Endothelial cell (in vitro differentiated cells): ENCODE measurements at places on chromosomes 11 and 22. TPM values are rescaled to one million over a fixed set of nuclear protein-coding genes. Genes with fewer than 3 reads are reported as not detected.

The KRTAP5-9 gene
- 0.80 TPM for total RNA-seq

The TXN2 gene
- 67.3 TPM for total RNA-seq

- H3K4me1 ChIP-seq: peaks cover 28% of the 10 kb centered on the region
- H3K27ac ChIP-seq: peak within 1 kb of the TSS; percentile 83
- peaks cover 5% of the 10 kb centered on the region for H3K36me3 ChIP-seq
Observed at GRCh38 chr22:19431649-19432132, at the start of gene HIRA. Gene HIRA (minus strand): TSS chr22:19431733. CDS start chr22:19431476, 257 bp downstream.

DNA sequence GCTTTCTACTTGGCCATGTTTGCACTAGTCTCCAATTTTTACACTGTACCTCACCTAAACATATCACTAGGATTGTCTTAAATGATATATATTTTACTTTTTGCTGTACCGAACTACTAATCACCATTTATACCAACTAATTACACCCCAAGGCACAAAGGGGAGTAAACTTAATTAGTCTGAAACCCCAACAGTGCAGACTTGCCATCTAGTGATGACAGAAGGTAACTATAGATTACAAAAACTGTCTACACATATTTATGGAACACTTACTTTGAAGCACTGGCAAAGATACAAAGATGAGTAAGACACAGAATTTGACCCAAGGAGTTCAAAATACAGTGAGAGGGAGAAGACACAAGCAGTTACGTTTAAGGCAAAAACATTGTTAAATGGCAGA lies 139.7 kb downstream of the CNTN5 start:
- no peak overlapping the region for H3K4me3 ChIP-seq
- no peaks in the 10 kb centered on the region for H3K27me3 ChIP-seq
- DNase-seq: no peak
- no peaks in the 10 kb centered on the region for H3K36me3 ChIP-seq

DNA sequence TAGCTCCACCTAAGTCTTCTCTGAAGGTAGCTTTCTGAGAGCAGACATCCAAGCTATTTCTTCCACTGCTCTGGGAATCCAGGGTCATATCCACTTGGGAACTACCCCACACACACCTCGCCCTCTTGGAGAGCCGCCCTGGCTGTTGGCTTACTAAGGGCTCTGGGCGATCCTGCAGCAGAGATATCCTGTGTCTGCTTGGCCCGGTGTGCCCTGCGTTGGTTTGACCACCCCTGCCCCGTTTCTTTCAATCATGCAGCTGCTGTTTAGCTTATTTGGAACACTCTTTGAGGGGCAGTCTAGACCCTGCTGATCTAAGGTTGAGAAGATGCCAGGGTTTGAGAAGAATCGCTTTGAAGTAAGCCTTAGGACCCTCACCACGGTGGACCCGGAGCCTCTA lies 17.4 kb upstream of the SCUBE1 start:
- no peak for DNase-seq
- H3K4me3 ChIP-seq: no peak overlapping the region

- peaks cover 2% of the 10 kb centered on the region for H3K27me3 ChIP-seq
- H3K4me3 ChIP-seq: no peak overlapping the region
- no peak for DNase-seq
- peaks cover 3% of the 10 kb centered on the region for H3K4me1 ChIP-seq
Observed at GRCh38 chr11:47305734-47306483, 36.0 kb downstream of the MADD start.

DNA sequence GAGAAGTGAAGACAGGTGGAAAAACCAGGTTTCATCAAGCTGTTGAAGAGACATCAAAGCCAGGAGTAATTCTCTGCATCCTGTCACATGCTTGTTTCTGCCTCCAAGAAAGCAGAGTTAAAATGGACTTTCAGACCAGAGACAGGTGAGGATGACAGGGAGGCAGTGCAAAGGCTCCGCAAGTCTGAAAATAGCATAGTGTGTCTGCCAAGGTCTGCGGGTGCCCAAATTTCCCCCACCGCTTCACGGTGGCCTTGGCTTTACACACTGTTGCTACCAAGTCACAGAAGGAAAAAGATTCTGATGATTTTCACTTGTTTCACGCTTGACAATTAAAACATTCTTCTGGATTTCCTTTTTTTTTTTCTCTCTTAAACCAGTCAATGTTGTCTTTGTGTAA lies 44.2 kb downstream of the SNX19 start:
- no peak for DNase-seq
- no peak overlapping the region for H3K4me3 ChIP-seq
- peaks cover 11% of the 10 kb centered on the region for H3K4me1 ChIP-seq
- H3K36me3 ChIP-seq: peaks cover 8% of the 10 kb centered on the region

The TMEM179B gene
- 26.7 TPM for total RNA-seq

- peaks cover 9% of the 10 kb centered on the region for H3K27me3 ChIP-seq
- peak; percentile 95 for DNase-seq
- peaks cover 22% of the 10 kb centered on the region for H3K4me1 ChIP-seq
Observed at GRCh38 chr11:117946842-117947526, 17.8 kb upstream of the TMPRSS13 start.

- no peaks in the 10 kb centered on the region for H3K36me3 ChIP-seq
- no peak for DNase-seq
- H3K4me1 ChIP-seq: peaks cover 26% of the 10 kb centered on the region
- H3K27me3 ChIP-seq: no peaks in the 10 kb centered on the region
Observed at GRCh38 chr11:8833568-8834315, 77.2 kb upstream of the AKIP1 start.

- H3K4me3 ChIP-seq: no peak overlapping the region
- peaks cover 7% of the 10 kb centered on the region for H3K27me3 ChIP-seq
- no peaks in the 10 kb centered on the region for H3K4me1 ChIP-seq
- H3K27ac ChIP-seq: no peak overlapping the region
- DNase-seq: no peak
- no peaks in the 10 kb centered on the region for H3K36me3 ChIP-seq
Observed at GRCh38 chr11:103832762-103833161, 203.7 kb upstream of the DDI1 start.
